ENCODE measurements at places on chromosomes 5 and 9. TPM values are rescaled to one million over a fixed set of nuclear protein-coding genes. Genes with fewer than 3 reads are reported as not detected.

The DNAI1 gene
- total RNA-seq: not detected

DNA sequence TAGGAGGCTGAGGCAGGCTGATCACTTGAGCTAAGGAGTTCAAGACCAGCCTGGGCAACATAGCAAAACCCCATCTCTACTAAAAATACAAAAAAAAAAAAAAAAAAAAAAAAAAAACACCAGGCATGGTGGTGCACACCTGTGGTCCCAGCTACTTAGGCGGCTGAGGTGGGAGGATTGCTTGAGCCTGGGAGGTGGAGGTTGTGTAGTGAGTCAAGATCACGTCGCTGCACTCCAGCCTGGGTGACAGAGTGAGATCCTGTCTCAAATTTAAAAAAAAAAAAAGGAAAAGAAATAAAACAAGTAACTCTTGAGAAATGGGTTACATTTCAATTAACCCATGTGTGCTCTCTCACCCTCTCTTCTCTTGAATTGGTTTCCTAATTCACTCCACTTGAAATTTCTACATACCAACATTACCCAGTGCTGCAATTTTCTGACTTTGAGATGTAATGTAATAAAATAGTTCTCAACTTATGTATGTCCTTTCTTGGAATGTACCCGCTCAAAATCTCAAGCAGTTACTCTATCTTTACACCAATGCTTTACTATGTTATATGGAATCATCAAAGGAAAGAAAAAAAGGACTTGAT, 35.8 kb downstream of the TMEM245 start:
- peaks cover 3% of the 10 kb centered on the region for H3K4me1 ChIP-seq
- H3K27ac ChIP-seq: no peak overlapping the region
- no peak for DNase-seq
- H3K27me3 ChIP-seq: no peaks in the 10 kb centered on the region
- no peak overlapping the region for H3K4me3 ChIP-seq
- no peaks in the 10 kb centered on the region for H3K36me3 ChIP-seq

GRCh38 chr5:62720031-62720441, 141.4 kb downstream of the LRRC70 start:
- DNase-seq: peak; percentile 58

DNA sequence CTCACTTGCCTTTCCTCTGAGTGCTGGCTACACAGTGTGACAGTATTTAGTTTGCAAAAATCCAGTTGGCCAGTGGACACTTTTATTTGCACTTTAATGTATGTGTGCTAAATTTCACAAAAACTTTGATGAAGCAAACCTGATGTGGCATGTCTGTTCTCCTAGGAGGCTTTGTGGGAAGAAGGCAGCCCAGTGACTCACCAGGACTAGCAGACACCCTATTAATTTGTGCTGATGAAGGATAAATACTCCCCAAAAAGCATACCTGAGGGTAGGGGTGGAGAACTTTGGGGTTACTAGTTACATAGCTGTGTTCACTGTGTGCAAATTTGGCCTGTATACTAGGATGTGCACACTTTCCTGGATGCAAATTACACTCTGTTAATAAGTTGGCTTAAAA, 39.3 kb upstream of the IPPK start:
- no peaks in the 10 kb centered on the region for H3K27me3 ChIP-seq
- no peaks in the 10 kb centered on the region for H3K4me1 ChIP-seq
- DNase-seq: no peak
- H3K36me3 ChIP-seq: no peaks in the 10 kb centered on the region
- no peak overlapping the region for H3K27ac ChIP-seq
- no peak overlapping the region for H3K4me3 ChIP-seq

GRCh38 chr5:67004730-67005350, 191.8 kb downstream of the CD180 start:
- DNase-seq: no peak
- peaks cover 27% of the 10 kb centered on the region for H3K4me1 ChIP-seq
- peak overlapping the region; percentile 89 for H3K27ac ChIP-seq
- peak overlapping the region; percentile 44 for H3K4me3 ChIP-seq

DNA sequence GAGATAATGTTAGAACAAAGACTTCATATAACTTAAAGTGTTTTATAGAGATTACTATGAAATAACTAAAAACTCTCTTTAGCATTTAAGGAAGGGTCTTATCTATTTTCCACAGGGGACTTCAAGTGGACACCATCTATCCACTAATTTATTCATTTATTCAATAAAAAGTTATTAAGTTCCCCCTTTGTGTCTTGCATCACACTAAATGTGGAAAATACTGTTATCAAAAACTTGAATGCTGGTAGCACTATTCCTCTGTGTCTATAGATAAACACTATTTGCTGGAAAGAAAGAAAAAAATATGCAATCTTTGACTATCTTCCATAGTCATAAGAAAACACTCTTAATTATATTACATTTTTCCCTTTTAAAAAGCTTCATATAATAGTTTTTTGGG, 20.1 kb upstream of the ZNF622 start:
- H3K27ac ChIP-seq: no peak overlapping the region
- DNase-seq: no peak
- H3K4me3 ChIP-seq: no peak overlapping the region
- no peaks in the 10 kb centered on the region for H3K36me3 ChIP-seq
- no peaks in the 10 kb centered on the region for H3K27me3 ChIP-seq
- H3K4me1 ChIP-seq: peaks cover 17% of the 10 kb centered on the region

DNA sequence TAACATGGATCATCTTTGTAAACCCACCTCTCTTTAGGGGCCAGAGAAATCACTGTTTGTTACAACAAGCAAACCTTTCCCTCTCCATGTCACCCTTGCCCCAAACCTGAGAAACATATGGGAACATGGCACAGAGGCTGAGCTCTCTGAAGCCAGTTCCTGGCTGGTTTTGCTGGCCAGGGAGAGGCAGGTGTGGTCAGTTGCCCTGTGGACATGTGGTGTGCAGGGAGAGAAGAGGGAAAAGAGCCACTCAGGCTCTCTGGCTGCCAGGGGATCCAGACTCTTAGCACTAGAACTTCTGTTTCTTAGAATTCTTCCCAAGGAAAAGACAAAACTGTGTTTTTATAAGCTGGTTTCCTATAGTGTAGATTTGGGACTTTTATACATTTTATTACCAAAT, 4.6 kb upstream of the CATSPER3 start:
- no peak overlapping the region for H3K4me3 ChIP-seq
- DNase-seq: no peak
- H3K27me3 ChIP-seq: no peaks in the 10 kb centered on the region
- H3K36me3 ChIP-seq: no peaks in the 10 kb centered on the region
- peaks cover 7% of the 10 kb centered on the region for H3K4me1 ChIP-seq
- H3K27ac ChIP-seq: no peak overlapping the region

The CDH9 gene
- 2.2 TPM for total RNA-seq

- no peak overlapping the region for H3K4me3 ChIP-seq
- no peaks in the 10 kb centered on the region for H3K4me1 ChIP-seq
- no peak for DNase-seq
- no peaks in the 10 kb centered on the region for H3K27me3 ChIP-seq
Observed at GRCh38 chr9:69637193-69637816, 34.9 kb downstream of the APBA1 start.

DNA sequence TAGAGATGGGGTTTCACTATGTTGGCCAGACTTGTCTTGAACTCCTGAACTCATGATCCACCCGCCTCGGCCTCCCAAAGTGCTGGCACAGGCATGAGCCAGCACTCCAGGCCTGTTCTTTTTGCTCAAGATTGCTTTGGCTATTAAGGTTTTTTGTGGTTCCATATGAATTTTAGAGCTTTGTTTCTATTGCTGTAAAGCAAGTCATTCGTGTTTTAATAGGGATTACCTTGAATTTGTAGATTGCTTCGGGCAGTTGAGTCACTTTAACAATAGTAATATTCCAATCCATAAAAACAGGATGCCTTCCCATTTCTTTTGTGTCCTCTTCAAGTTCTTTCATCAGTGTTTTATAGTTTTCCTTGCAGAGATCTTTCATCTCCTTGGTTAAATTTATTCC, 22.1 kb downstream of the C6 start:
- DNase-seq: no peak
- H3K36me3 ChIP-seq: no peaks in the 10 kb centered on the region
- H3K4me1 ChIP-seq: no peaks in the 10 kb centered on the region
- H3K27me3 ChIP-seq: no peaks in the 10 kb centered on the region
- H3K4me3 ChIP-seq: no peak overlapping the region

DNA sequence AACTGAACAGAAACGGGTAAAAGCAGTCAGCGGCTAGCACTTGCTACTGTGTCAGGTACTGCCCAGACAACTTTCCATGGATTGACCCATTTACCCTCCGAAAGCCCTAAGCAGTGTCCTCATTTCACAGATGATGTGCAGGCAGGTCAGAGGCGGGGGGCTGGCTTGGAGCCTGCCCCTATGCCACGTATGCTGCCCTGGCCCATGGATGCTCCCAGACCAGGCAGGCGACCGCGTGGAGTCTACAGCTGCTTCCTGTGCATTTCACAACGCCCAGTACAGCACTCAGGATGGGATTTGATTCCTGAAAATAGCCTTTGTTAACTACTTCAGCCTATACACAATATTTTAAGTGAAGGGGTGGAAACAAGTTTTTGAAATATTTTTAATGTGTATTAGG, 202.9 kb downstream of the NXNL2 start:
- H3K27me3 ChIP-seq: no peaks in the 10 kb centered on the region
- H3K4me1 ChIP-seq: peaks cover 29% of the 10 kb centered on the region
- H3K4me3 ChIP-seq: no peak overlapping the region

- H3K4me3 ChIP-seq: no peak overlapping the region
- no peak overlapping the region for H3K27ac ChIP-seq
- no peaks in the 10 kb centered on the region for H3K4me1 ChIP-seq
- no peaks in the 10 kb centered on the region for H3K27me3 ChIP-seq
Observed at GRCh38 chr9:69931340-69931739, 110.7 kb downstream of the CFAP95 start.

- no peak overlapping the region for H3K4me3 ChIP-seq
- no peaks in the 10 kb centered on the region for H3K36me3 ChIP-seq
- no peak overlapping the region for H3K27ac ChIP-seq
- H3K4me1 ChIP-seq: no peaks in the 10 kb centered on the region
- no peak for DNase-seq
- no peaks in the 10 kb centered on the region for H3K27me3 ChIP-seq
Observed at GRCh38 chr5:88438006-88438405, 169.4 kb upstream of the TMEM161B start.

The PCDHGA11 gene
- total RNA-seq: 1.8 TPM

DNA sequence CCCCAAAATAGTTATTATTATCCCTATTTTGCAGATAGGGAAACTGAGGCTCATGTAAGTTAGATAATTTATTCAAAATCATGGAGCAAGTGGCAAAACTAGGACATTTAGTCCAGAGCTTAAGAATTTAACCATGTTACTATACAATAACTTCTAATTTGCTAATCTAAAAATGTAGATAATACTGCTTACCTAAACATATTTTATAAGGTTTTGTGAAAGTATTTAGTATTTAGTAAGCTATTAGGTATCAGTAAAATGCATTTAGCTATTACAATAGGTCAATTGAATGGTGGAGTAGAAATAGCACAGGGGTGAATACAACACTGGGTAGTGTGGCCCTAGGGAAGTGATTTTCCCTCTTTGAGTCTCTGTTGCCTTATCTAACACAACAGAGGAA, 648.3 kb downstream of the KIF4B start:
- H3K36me3 ChIP-seq: no peaks in the 10 kb centered on the region
- H3K4me3 ChIP-seq: no peak overlapping the region
- no peaks in the 10 kb centered on the region for H3K27me3 ChIP-seq
- DNase-seq: no peak

- H3K4me1 ChIP-seq: peaks cover 14% of the 10 kb centered on the region
- no peaks in the 10 kb centered on the region for H3K36me3 ChIP-seq
- H3K27me3 ChIP-seq: no peaks in the 10 kb centered on the region
- peak overlapping the region; percentile 58 for H3K27ac ChIP-seq
- peak; percentile 44 for DNase-seq
- H3K4me3 ChIP-seq: no peak overlapping the region
Observed at GRCh38 chr9:107720501-107720900, 230.9 kb upstream of the KLF4 start.

DNA sequence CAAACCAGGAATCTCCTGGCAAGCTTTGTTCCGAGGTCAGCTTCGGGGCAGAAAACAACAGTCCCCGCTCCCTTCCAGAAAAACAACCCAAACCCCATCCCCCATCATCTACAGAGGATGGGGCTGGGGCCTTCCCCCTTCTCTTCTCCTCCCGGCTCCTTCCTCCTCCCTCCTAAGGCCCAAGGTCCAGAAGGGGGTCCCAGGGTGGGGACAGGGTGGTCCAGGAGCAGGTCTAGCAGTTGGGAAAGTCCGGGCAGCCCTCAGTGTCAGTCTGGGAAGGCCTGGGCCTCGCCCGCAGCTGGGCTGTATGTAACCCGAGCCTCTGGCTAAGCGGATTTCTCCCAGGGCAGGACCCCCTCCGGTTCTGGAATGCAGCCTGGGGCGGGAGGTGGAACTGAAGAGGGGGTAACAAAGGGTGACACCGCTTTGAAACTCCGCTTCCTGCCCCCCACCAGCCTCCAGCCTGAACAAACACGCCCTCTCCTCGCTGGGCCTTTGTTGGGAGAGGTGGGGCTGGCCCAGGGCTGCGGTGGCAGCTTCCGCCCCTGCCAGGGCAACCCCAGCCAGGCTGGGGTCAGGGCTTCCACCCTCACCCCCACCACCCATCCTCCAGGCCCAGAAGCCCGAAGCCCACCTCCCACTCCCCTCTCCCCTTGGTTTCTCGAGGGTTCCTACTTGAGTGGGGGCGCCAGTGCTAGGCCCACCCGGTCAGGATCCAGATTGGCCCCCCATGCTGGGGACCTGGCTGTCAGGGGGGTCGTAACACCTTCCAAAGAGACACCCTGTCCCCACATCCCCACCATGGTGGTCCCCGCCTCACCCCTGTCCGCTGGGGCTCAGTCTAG, 63.5 kb downstream of the C9orf50 start:
- no peak overlapping the region for H3K4me3 ChIP-seq
- peaks cover 42% of the 10 kb centered on the region for H3K4me1 ChIP-seq
- DNase-seq: peak; percentile 76
- no peaks in the 10 kb centered on the region for H3K27me3 ChIP-seq
- no peaks in the 10 kb centered on the region for H3K36me3 ChIP-seq

The MRPS30 gene
- total RNA-seq: 63.3 TPM

GRCh38 chr5:123705741-123706140, 193.8 kb downstream of the CSNK1G3 start:
- no peaks in the 10 kb centered on the region for H3K36me3 ChIP-seq
- no peak for DNase-seq
- no peaks in the 10 kb centered on the region for H3K4me1 ChIP-seq
- H3K27ac ChIP-seq: no peak overlapping the region

GRCh38 chr5:136525597-136525996, 160.3 kb upstream of the TRPC7 start:
- no peak for DNase-seq
- H3K4me3 ChIP-seq: no peak overlapping the region

DNA sequence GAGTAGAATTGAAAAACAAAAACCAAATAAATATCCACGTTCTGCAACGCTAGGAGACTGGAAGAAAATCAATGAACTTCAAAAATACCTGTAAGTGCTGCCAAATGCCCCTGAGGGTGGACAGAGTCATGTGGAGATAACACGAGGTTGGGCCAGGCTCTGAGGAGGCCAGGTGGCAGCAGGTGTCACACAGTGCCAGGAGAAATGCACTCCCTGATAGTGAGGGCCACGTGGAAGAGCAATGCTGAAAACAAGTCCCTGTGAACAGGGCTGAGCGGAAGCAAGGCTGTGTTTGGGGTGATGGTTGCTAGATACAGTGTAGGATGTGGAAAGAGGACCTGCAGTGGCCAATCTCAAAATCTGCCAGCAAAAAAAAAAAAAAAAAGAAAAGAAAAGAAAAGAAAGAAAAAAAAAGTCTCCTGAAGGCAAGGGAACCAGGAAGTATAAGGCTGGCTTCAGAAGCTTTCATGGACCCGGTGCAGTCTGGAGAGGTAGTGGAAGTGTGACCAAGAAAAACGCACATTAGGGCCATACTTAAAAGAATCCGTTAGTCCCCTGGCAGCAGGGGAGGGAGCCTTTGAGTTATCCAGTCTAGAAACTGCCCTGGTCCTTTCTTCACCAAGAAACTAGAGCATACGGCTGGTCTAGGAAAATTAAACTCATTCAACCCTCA, 16.8 kb downstream of the C1QTNF3 start:
- no peak overlapping the region for H3K27ac ChIP-seq
- peaks cover 7% of the 10 kb centered on the region for H3K4me1 ChIP-seq
- H3K27me3 ChIP-seq: no peaks in the 10 kb centered on the region
- DNase-seq: no peak
- no peak overlapping the region for H3K4me3 ChIP-seq

All from hepatocyte (in vitro differentiated cells).